DMS79 (cell line): ENCODE measurements at places on chromosomes 12 and 14.

GRCh38 chr14:33230021-33230420, 291.3 kb downstream of the NPAS3 start:
- no peak for DNase-seq

DNA sequence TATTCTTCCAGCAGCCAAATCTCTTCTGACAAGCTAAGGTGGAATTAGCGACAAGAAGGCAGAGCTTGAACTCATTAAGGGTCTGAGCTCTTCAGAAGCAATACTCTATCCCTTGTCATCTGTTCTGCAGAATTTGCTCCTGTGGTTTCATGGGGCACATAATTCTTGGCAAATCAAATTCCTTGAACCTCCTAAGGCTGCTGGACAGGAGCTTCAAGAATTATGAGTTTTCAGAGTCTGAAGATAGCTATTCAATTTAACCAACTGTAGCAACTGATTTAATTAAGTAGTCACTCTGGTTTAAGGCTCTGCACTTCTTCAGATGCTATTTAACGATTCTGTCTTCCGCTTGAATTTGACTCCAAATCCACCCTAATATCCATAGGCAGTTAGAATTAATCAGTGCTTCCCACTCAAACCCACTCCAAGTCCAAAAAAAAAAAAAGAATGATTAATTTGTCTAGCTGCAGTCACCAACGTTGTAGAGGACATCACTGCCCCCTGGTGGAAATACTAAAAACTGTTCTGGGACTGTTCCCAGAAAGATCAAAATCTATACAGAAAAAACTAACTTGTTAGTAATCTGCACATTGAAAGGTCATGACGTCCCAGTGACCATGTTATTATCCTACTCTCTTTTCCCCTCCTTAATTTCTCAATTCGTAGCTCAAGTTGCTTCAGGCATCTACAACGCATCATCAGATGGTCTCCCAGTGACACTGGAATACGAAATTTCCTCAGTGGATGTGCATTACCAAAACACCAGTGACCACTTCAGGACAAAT, 169.9 kb downstream of the KIF21A start:
- DNase-seq = no peak

GRCh38 chr12:74817499-74817898, 279.9 kb downstream of the ATXN7L3B start:
- no peak for DNase-seq

DNA sequence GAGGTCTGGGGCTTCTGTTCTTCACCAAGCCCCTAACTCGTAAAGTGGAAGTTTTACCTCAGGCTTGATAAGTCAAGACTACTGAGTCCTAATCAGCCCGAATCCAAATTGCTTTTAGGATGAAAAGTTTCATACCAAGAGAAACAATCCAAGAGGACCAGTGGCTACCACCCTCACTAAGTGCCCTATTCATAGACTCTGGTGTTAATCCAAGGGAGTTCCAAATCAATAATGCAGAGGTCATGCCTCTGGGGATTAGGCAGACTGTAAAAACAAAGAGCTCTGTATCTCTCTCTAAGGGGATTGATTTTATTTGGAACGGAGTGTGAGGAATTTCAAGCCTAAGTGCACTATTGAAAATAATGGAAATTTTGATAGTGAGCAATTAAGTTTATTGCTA, 76.3 kb upstream of the LMNTD1 start:
- no peak for DNase-seq

- peak; percentile 13 for DNase-seq
Observed at GRCh38 chr12:32312049-32312670, 87.2 kb upstream of the FGD4 start.

- no peak for DNase-seq
Observed at GRCh38 chr12:99068993-99069747, 424.1 kb downstream of the APAF1 start.

DNA sequence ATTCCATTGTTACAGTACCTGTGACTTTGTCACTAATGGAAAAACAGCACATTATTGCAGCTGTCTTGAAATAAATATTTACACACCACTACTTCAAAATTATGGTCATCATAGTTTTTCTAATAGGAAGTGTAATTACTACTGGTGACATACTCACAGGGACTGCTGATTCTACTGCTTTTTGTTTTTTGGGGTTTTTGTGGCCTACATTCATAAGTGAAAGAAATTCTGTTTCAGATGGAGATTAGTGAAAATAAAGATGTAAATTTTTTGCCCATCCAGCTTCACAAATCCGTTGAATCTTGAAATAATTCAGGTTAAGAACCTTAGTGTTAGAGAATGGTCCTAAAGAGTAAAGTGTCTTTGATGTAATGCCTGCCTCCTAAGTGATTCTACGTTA, 17.5 kb downstream of the KNTC1 start:
- DNase-seq = no peak

DNA sequence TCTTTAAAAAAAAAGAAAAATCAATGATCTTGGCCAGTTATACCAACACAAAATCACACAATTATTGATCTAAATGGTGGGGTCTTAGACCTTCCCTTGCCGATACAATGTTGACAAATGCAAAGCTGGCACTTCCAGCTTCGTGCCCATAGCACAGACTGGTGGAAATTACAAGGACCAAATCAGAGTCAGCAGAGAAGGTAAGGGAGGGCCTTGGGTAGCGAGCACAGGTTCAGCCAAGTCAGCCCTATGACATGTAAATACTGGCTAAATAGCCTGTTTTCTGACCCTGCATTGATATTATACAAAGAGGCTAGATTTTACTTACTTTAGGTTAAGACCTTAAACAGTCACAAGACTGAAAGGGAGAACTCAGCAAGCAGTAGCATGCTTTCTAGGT, 30.3 kb upstream of the WDR89 start:
- no peak for DNase-seq

GRCh38 chr12:47993491-47993890, 10.8 kb downstream of the COL2A1 start:
- DNase-seq = no peak

DNA sequence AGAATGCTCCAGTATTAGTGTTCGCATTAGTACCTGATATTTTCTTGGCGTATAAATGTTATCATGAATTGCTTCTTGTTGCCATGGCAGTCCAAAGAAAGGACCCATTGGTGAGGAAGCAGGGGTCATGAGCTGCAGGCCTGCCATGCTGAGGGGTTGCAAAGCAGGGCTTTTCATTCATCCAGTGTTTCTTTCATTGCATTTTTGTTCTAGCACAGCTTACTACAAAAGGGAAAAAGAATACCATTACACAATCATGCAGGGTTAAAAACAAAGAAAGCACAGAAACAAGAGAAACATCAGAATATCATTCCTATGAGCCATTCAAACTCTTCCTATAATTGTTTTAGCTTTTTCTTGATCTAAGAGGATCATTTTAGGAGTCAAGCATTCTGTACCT, 24.0 kb downstream of the DICER1 start:
- DNase-seq = no peak

DNA sequence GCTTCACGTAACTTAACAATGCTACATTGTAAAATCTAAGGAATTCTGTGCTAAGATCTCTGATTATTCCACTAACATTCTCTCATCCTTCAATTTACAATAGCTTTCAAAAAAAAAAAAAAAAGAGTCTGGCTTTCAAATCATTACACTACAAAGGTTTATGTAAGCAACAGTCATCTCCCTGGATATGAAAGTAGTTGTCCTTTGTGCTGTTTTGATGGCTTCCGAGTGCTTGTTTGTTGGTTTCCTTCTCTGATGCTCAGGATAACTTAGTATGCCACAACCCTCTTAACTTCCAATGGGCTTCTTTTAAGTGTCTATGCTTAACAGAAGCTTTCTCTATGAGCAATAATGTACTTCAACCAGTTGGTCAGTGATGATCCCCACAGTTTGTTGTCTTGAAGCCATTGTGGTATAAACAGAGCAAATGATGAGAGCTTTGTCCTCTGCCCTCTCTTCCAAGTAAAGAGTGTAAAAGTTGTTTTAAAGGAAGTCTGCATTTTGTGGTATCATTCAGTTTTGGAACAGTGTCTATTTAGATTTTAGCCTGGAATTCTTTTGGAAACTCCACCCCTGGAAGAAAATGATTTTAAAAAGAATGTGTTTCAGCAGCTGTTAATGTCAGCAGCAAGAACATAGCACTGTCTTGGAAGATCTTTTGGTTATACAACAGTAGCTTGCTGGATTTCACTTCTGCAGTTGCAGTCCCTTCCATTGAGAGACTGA, 396.1 kb upstream of the RGS6 start:
- no peak for DNase-seq

DNA sequence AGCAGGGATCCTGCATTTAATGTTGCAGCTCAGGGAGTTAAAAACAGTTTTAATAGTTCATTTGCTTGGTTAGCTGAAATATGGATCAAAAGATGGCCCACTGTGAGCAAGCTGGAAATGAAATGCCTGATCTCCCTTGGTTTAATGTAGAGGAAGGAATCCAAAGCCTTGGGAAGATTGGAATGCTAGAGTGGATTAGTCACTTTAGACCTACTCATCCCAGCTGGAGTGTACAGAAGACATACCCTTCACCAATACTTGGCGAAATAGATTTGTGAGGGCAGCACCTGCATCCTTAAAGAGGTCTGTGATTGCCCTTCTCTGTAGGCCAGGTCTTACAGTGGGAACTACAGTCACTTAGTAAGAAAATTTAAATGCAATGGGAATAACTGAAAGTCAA, 58.0 kb upstream of the KRAS start:
- no peak for DNase-seq

DNA sequence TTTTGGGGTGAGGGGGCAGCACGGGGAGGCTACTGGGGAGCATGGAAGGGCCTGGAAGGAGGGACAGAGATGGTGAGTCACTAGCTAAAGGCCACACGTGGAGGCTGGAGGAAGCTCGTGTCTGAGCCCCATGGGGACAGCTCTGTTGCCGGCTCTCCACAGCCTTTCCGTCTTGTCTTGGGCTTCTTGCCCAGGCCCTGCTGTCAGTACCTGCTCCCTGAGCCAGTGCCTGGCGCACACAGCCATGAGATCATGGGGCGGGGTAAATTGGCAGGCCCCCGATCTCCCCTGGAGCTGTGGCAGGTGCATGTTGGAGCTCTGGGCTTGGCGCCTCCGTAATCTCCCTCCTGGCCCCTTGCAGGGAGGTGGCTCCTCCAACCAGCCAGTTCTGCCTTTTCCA, 16.1 kb upstream of the KRT80 start:
- peak; percentile 76 for DNase-seq
